K562 (cell line): ENCODE measurements at places on chromosomes 13 and 19.

- peak; percentile 90 for DNase-seq
These were observed 40.3 kb downstream of the ANKRD10 start for GRCh38 chr13:110874508-110874960.

DNA sequence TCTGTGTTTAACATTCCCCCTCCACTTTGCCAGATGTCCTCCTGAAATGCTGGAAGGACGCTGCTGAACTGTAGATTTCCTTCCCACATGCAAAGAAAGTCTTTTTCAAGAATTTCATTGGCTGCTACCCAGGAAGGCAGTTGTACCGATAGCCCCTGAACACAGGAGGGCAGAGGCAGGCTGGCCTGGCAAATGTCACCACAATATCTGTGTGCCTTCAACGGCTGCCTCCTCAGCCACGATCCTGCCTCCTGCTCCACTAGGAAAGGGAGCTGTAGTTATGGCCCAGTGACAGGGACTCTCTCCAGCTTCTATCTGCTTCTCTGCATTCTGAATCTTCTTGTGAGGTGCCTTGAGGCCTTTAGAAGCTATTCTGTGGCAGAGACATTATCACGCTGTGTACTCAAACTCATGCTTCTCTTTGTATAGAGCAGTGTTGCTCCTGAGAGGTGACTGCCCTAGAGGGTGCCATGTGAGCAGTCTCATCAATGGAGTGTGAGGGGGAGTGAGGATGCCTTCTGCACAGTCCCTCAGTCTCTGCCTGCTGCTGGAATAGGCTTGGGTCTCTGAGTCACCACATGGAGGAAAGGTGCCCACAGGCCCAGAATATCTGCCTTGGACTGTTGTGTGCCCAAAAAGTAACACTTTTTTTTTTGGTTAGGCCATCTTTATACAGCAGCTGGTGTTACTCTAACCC lies 279.8 kb downstream of the DNAJC15 start:
- no peak for DNase-seq

- DNase-seq, result no peak
These were observed 16.4 kb downstream of the ZNF790 start for GRCh38 chr19:36821758-36822157.

GRCh38 chr13:33730619-33731018 lies 87.3 kb upstream of the RFC3 start:
- no peak for DNase-seq

GRCh38 chr13:40096357-40096901 lies 441.0 kb downstream of the COG6 start:
- DNase-seq, result no peak

- DNase-seq, result no peak
These were observed 435.1 kb downstream of the FOXO1 start for GRCh38 chr13:40231311-40231710.

- no peak for DNase-seq
These were observed 20.7 kb upstream of the ZNF507 start for GRCh38 chr19:32324631-32325285.

DNA sequence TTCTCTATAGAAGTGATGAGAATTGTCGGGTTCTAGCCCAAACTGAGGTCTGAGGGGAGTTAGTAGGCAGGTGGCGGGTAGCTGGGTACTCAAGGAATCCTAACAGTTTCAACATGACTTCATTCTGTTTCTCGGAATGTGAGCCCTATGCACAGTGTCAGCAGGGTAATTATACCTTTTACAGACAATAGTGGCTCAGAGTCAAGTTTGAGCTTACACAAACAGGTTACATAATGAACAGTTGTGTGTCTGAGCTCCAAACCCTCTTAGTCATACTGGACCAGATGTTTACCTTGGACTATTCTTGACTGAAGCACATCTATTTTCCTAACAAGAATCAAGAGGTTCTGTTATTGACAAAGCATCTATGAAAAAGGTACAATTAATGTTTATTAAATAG lies 1066.7 kb upstream of the PCDH20 start:
- no peak for DNase-seq

DNA sequence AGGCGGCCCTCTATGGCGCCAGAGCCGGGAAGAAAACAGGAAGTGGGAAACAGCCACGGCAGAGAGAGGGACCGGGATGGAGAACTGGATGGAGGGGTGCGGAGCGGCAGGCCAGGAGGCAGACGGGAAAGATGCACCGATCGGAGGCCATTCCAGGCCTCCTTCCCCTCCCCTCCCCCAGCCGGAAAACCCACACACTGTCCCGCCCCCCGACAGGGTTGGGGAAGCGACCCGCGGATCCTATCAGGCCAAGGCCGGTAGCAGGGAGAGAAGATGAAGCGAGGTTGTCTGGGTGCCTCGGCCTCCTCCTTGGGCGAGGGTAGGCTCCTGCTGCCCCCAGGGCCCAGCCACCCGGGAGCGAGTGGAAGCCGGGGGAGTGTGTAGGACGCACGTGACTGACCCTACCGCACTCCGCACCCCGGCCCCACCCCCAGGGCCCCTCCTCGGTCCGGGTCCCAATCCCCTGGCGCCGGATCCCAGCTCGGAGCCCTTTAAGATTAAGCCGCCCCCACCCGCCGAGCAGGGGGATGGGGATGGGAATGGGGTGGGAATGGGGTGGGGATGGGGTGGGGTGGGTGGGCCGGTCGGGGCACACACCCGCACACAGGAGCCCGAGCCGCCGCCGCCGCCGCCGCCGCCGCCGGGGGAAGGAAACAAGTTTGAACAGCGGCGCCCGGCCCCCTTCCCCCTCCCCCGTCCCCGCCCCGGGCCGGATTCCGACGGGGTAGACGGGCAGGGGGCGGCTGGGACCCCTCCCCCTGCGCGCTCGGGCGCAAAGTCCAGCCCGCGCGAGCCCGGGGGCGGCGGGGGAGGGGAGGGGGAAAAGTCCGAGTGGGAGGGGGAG lies 1.5 kb downstream of the ERF start:
- peak; percentile 86 for DNase-seq

GRCh38 chr13:87798536-87798935 lies 127.4 kb downstream of the SLITRK5 start:
- no peak for DNase-seq

DNA sequence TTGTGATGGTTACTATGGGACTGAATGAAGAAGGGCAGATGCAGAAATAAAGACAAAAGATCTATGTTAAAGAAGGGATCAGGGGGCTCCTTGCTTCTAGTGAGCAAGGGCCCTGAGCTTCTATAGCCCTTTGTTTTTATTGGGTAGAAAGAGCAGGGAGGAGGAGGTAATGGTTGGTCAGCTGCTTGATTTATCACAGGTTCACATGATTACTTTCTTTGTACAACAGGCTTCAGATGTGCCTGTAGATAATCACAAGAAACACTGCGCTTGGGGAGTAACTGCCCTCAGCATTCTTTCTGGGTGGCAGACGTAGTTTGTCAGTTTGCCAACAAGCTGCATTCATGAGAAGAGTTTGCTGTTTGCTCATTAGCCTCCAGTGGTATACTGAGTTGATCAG lies 4.8 kb upstream of the ZNF439 start:
- DNase-seq, result no peak

DNA sequence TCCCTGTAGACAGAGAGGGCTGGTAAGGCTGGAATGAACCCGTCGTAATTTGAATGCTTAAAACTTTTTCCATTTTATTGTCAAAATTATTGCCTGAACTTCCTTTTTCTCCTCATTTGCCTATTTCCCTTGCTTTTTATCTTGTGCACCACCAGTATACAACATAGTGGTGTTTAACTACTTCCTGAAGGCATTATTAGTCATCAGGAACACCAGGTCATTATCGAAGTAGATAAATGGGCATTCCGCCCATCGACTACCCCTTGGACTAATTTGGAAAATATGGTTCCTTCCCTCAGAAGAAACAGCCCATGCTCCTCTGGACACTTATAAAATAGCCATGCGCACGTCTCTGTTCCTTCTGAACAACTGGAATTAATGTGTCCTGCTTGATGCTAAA lies 232.1 kb downstream of the TM9SF2 start:
- no peak for DNase-seq

- no peak for DNase-seq
These were observed 598.6 kb downstream of the EFNB2 start for GRCh38 chr13:105936816-105937215.

- no peak for DNase-seq
These were observed 335.0 kb downstream of the RFC3 start for GRCh38 chr13:34152996-34153395.

DNA sequence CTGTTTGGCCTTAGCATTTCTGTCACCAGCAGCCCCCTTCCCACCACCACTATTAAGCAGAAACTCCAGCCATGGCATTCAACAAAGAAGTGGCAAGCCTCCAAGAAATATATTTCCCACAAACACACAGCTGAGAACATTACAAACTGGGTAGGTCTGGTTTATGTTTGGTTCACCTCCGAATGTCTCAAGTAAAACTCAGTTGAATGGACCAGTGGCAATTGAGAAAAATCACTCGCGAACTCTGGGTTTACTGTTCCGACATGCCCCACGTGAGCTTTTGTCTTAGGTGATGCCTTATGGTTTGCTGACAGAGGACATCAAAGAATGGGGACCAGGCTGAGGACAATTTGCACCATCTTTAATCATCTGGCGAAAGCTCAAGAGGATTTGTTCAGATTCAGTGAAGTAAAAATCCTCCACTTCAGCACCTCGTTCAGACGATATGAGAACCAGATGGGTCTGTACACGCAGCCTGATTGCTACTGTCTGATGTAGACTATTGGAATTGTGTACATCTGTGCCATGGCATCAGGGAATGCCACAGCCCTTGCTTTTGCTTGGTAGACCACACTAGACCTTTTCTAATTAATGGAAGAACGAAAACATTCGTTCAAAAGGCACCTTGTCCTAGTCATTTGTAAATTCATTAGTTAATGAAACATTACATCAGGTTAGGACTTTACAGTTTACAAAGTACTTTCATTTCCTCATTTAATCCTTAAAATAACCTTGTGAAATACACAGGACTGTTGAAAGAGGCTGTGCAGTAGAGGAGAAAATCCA lies 59.4 kb downstream of the SLC10A2 start:
- no peak for DNase-seq

DNA sequence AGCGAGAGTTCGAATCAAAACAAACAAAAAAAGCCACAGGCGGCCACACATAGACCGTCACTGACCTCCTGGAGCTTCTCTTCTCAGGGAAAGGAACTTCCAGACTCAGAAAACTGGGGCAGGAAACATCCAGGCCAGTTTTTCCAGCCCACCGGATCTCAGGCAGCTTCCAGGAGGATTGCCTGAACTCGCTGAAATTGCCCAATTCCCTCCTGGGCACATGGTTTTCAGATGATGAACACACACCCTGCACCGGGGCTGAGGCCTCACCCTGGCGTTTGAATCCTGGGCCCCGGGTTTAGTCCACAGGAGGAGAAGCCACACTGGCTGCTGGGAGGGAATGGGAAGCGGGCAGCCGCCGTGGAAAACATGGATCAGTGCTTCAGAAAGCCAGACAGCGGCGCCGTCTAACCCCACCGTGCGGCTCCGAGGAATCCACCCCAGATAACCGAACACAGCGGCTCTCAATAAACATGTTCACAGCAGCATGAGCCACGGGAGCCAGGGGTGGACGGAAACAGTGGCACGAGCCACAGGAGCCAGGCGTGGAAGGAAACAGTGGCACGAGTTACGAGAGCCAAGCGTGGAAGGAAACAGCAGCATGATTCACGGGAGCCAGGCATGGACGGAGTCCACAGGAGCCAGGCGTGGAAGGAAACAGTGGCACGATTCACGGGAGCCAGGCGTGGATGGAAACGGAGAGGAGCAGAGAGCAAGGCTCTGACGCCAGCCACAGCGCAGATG lies 18.2 kb upstream of the PTBP1 start:
- DNase-seq, result no peak

- no peak for DNase-seq
These were observed 105.4 kb downstream of the ATP11A start for GRCh38 chr13:112795277-112795676.

GRCh38 chr13:29101409-29101808 lies 281.3 kb downstream of the MTUS2 start:
- DNase-seq, result no peak

- DNase-seq, result no peak
These were observed 454 bp downstream of the BLVRB start for GRCh38 chr19:40465025-40465556.
